ENCODE measurements at places on chromosomes 6 and 20.

DNA sequence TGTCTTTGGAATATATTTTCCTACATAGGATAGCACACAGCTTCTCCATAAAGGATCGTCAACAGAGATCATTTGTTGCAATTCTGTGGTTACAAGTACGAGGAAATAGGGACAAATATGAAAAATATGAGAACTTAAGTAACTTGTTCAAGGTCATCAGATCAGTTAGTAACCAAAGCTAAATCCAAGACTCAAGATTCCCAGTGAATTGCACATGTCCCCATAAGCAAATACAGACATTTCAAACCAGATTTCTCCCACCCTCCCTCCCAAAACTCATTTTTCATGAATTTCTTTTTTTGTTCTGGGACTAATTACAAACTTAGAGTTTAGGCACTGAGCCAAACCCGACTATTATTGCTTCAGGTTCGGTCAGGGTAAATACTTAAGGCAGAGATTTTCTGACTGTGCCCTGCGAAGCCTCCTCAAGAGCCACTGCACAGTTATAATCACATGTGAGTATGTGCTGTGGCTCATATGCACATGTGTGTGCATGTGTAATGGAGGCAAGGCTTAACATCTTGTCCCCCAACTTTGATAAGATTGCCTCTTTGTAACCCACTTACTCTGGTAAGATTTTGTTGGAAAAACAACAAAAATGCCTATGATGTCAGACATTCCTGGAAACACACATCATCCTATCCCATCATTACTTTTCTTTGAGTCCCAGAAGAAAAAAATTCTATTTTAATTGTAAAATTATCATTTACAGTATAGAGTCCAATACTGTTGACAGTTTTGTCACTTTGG, 216.2 kb downstream of the CD83 start:
- DNase-seq = no peak

GRCh38 chr6:1067346-1067745, 244.6 kb upstream of the FOXQ1 start:
- DNase-seq = no peak

GRCh38 chr6:102742754-102743356, 1349.3 kb downstream of the GRIK2 start:
- DNase-seq = no peak

DNA sequence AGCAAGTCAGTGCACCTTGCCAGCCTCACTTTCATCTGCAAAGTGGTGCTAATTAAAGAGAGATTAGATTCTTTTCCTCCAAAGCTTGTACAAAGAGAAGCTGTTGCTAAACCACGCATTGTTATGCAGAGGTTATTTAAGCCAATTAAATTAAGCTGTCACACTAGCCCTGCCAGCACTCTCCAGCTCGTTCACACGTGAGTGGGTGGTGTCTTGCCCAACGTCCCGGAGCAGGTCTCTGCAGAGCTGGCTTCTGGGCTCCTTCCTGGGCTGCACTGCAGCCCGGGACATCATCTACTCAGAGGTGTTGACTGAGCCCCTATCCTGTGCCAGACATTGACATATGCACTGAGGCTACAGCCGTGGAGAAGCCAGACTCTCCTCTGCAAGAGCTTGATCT, 401.6 kb upstream of the SULF2 start:
- no peak for DNase-seq

DNA sequence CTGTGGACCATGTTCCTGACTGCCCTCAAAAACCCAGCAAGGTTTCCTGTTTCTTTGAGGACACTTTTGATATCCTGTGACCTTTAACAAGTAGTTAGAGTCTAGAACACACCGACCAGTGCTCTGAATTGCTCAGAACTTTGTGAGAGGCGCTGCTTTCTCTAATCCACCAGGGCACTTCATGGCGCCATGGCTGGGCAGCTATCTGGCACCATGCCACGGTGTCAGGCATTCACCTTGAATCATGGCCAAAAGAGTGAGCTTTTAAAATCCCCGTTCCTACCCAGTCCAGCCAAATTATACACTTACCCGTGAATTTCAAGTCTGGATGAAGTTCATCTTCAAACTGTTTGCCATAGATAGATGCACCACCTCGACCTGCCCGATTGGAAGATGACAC, 17.0 kb upstream of the CPNE5 start:
- DNase-seq = no peak

DNA sequence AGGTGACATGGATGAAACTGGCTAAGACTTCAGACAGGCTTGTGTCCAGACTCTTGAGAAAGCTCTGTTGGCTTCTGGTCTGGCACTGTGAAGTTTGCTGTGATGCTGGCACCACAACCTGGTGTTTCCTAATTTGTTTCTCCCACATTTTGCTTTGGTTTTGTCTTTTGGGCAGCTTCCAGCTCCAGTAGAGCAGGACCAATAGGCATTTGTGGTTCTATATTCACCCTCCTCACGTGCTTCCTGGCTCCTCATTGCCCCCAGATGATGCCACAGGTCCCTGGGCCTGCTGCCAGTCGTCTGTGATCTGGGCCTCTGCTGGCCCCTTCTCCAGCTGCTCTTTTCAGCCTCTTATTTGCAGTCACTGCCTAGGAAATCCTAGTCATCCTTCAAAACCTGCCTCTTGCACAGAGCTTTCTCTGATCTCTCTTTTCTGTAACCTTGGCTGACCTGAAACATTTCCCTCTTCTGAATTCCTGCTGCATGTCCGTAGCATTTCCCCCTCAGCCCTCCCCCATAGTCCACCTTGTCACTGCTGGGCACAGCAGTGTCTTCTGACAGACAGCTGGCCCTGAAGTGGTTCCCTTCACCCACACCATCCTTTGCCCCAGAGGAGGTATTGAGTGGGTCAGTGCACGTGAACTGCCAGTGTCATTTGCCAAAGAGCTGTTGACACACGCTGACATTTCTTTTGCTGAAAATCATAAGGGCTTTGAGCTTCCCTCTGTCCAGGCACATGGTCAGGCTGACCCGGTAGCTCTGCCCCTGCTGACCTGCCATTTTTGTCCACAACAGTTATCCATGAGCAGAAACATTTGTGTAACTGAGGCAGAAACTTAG, 63.0 kb downstream of the PTPN1 start:
- peak; percentile 66 for DNase-seq

DNA sequence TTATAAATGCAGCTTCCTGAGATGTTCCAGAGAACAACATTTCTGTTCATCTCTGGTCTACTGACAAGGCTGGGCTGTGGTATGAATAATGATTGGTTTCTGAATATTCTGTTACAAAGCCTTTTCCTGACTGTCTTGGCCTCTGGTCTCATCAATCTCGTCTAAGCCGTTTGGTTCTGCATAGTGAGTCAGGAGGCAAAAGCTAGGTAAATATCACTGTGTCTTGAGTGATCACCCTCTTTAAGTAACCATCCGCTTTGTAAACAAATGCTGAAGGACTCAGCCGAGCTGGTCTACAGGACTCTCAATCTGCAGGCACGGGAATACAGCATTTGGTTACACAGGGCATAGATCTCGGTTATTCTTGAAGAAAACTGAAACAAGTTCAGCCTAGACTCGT, 511.9 kb downstream of the KIF16B start:
- DNase-seq = no peak

- DNase-seq = no peak
These were observed 127.5 kb downstream of the ISM1 start for GRCh38 chr20:13348311-13349234.

DNA sequence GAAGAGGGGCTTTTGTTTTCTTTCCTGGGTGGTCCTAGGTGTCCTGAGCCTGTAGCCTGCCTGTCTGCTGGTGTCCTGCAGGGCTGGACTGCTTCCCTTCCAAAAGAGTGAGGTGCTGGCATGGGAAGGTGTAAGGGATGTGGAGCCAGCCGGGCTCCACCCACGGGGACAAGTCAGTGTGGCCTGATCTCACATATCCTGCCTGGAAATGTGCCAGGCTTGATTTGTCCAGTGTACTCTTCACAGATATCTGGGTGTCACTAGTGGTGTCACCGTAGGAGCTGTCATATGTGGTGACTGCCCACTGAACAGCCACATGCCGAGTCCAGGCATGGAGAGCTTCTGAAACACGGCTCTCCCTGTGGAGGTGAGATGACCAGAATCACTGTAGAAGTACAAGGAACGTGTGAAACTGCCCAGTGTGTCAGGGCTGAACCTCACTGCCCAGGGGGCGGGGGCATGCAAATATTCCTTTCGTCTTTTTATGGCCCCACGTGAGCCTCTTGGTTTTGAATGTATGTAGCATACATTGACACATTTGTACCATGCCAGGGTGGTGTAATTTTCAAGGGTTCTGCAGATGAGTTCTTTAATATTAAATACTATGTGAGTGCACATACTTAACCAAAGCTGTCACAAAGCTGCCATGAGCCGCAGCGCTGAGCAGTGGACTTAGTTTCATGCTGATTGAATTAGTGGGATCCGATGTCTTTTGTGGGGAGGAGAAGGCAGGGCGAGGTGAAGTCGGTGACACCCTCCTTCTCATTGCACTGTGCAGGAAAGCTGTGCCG, 55.8 kb downstream of the CDH4 start:
- no peak for DNase-seq

- DNase-seq = no peak
These were observed 450.0 kb downstream of the HAO1 start for GRCh38 chr20:7490288-7490687.

- no peak for DNase-seq
These were observed 170.8 kb upstream of the PHACTR1 start for GRCh38 chr6:12545619-12546409.

DNA sequence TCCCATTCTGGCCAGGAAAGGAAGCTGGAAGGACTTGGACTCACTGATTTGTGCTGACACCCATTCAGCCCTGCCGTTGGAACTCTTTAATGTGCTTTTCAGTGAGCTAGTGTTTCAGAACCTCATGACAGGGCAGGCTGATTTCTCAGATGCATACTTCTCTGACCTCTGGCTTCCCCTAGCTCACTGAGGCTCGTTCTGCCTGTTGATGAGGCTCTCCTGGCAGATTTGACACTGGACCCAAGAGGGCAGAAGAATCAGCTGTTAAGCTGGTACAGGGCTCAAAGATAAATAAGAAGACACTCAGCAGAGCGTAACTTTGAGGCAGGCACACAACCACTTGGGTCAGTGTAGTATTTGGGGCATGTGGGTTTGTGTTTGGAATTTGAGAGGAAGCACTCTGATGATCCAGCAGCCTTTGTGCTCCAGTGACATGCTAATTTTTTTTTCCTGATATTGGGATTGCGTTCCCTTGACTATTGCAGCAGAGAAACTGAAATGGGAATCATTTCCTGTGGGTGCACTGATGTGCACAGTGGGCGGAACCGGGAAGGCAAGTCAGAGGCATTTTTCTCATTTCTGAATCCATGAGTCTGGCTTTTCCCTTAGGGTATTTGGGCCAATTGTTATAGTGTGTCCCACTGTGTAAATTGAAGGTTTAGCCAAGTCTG, 80.2 kb downstream of the CARMIL1 start:
- DNase-seq = no peak

DNA sequence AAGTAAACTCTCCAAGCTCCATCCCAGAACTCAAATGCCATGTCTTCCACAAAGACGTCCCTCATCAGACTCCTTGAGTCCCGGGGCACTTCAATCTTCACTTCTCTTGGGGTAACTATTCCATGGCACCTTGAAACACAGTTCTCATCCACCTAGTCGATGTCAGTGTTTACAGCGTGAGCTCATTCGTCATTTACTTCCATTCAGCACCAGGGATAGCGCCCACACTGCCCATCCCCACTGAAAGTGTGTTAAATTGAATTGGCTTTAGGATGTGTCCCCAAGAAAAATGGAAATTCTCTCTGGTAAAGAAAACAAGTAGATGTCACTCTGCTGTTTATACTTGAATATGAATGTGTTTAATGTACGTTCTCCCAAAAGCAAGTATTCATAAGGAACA, 31.3 kb downstream of the KCNK15 start:
- peak; percentile 67 for DNase-seq

DNA sequence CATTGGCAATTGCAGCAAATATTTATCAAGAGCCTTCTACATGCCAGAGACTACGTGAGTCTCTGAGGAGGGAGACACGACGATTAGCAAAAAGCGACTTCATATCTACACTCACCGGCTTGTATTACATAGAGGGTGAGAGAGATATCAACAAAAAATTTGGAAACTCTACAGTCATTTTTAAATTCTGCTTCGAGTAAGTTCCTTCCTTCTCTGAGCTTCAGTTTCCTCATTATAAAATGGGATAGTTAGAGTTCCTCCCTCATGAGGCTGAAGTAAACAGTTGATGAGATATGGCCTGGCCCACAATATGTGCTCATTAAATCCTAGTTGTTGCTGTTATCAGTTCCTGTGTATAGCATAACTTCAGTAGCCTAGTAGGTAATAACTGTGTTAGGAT, 64.1 kb upstream of the SIRPA start:
- DNase-seq = no peak

DNA sequence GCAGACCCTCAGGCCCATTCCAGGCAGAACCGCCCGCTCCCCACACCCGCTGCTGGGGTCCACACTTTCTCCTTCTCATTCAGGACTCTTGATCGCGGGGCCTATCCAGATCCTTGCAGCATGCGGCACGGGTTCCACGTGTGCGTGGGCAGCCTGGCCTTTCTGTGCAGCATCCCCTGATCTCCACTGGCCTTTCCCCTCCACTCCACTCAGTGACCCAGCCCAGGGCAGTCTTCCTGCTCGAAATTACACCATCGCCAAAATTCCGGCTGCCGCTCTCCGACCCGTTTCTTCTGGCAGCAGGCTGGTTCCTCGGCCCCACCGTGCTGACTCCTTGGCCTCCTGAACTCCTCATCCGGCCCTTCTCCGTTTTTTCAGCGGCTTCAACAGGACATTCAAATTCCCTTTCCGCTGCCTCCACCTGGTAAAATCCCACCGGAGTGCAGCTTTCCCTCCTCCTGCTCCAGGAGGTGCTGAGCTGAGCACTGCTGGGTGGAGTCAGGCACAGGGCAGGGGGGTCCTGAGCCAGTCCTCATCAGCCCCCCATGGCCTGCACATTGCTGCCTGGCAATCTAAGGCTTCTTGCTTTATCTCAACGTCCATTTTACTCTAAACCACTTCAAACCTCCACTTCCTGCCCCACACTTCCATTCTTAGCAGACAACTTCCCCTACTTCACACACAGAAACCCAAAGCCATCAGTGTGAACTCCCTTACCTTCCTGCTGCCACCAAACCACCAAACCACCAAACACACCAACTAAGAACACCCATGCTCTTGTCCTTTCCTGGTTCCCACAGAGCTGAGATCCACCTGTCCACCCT, 9.0 kb downstream of the SFT2D1 start:
- DNase-seq = peak; percentile 56

DNA sequence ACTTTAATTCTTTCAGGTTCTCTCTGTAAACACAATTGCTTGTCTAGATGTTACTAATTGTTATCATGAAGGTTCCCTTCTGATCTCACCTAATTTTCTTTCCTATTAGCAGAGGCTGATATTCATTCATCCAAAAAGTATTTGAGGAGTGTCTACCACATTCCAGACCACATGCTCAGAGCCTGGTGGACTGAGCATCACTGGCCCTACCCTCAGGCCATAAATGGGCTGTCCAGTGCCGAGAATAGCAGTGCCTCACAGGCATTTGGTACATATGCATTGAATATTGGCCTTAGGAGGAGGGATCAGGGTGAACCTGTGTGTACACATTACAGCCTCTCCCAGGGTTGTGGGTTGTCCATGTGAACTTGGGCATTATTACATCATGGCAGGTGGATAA, 40.4 kb upstream of the PRELID3B start:
- DNase-seq = no peak

Data from hematopoietic multipotent progenitor cell treated with erythropoietin and hydrocortisone succinate and interleukin-3 and kit ligand, for 6 days (in vitro differentiated cells).